Pulmonary artery endothelial cell (primary cell): ENCODE measurements at places on chromosomes 3 and 15. TPM values are rescaled to one million over a fixed set of nuclear protein-coding genes. Genes with fewer than 3 reads are reported as not detected.

DAZL gene
- total RNA-seq, result not detected in 2 replicates

CLRN1 gene
- total RNA-seq, result not detected in 2 replicates

GRCh38 chr3:64220161-64220914 is 4.9 kb downstream of the PRICKLE2 start:
- peak; percentile 50 for DNase-seq

DNA sequence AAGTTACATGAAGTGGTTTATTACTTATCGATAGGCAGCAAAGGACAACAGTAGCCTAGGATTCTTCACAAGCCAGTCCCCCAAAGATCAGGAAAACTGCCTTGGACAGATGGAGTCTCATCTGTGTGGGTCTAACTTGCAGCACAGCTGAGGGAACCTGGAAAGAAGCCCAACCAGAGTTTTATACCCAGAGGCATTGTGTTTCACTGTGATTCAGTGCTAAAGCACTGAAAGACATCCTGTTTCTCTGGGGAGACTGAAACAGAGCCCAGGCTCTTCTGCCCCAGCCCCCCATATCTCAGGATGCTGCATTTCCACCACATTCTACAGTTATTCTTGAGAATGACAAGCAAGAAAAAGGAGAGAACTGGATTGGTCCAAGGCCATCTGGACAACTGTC is 48.2 kb upstream of the PYDC2 start:
- peak; percentile 93 for DNase-seq

DNA sequence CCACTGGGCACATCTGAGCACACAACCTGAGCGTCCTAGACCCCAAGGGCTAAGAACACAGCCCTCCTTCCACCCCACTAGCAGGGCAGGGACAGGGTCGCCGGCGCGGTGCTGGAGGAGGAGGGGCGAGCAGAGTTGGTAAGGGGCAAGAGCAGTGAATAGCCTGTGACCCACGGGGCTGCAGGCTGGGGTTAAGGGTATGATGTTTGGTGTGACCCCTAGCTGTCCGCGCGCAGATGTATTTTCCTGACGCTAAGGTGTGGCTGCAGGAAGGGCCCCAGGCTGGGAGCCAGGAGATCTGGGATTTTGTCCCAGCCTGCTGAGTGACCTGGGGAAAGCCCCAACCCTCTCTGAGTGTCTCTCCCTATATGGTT is 1.3 kb upstream of the C15orf39 start:
- no peak for DNase-seq

- no peak for DNase-seq
These were observed 40.8 kb downstream of the KCNAB1 start for GRCh38 chr3:156161172-156161571.

GRCh38 chr3:64049136-64049535 is 25.8 kb upstream of the PSMD6 start:
- DNase-seq, result no peak
